ENCODE measurements at places on chromosomes 12 and 14.

DNA sequence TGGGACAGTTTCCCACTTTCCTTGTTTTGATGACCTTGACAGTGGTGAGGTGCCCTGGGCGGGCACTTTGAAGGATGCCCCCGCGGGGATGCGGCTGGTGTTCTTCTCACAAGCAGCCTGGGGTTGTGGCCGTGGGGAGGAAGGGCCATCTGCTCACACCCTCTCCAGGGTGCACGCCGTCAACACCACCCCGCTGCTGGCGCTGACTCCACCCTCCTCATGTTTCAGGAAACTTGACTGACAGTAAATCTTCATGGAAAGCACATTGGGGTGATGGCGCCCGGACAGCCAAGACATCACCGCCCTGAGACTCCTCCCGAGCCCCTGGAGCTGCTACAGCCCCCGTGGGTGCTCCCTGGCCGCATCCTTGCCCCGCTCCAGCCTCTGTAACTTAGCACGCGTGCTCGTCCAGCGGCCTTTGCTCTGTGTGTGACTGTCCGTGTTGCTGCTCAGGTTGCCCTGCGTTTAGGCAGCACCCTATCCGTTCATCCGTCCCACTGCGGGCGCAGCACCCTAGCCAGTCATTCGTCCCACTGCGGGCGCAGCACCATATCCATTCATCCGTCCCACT is 150.2 kb upstream of the C14orf180 start:
- DNase-seq: no peak

DNA sequence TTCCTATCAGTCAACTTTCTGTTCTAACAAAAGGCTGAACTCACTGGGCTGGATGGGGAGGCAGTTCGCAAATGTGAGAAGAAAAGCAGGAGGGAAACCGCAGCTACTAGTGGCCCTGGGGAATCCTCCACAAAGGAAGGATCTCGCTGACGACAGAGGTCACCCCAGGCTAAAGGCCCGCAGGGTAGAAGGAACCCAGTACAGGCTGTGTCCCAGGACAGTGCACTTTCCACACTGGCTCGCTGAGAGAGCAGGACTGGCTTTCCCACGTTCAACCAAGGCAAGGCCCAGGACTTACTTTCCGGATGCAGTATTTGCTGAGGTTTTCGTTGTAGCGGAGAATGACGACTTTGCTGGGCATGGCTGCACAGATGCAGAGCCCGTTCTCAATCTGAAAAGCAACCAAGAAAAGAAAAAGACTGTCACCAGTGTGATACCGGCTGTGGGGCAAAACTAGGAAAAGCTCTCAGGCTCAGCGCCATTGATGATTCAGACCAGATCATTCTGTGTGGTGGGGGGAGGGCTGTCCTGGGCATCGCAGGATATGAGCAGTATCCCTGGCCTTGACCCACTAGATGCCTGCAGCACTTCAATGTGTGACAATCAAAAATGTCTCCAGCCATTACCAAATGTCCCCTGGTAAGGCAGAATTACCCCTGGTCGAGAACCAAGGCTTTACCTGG is 36.3 kb downstream of the PRKAB1 start:
- no peak for DNase-seq

GRCh38 chr12:85357609-85358008 is 77.6 kb downstream of the ALX1 start:
- no peak for DNase-seq

DNA sequence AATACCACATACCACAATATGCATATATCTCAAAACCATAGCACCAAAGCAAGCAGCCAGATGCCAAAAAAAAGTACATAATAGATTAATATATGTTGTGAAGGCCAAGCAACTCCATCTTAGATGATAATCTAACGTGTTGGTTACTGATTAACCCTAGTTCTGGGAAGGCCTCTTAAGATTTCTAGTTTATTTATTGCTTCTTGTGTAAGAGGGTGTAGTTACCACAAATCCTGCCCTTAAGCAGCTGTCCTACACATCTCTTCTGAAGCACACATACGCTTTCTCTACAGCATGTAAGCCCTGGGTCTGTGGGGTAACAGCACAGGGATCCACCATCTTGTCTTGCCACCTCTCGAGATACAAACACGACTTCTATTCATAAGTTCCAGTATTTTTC is 236.8 kb upstream of the AVPR1A start:
- no peak for DNase-seq

DNA sequence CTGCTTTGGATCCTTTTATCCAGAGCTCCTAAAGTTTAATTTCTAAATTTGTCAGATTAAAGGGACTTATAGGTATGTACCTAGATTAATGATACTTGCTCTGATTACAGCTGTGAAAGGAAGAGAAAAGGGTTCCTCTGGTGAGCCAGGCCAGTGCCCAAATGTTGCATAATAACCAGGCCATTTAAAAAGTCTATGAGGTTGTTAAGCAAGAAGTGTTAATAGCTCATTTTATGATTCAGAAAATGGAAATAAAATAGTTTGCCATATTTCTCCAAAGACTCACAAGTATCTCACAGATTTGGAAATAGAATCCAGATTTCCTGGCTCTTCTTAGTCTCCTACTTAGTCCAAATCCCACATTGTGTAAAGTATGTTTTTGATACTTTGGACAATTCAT is 67.6 kb downstream of the SLC38A6 start:
- no peak for DNase-seq

DNA sequence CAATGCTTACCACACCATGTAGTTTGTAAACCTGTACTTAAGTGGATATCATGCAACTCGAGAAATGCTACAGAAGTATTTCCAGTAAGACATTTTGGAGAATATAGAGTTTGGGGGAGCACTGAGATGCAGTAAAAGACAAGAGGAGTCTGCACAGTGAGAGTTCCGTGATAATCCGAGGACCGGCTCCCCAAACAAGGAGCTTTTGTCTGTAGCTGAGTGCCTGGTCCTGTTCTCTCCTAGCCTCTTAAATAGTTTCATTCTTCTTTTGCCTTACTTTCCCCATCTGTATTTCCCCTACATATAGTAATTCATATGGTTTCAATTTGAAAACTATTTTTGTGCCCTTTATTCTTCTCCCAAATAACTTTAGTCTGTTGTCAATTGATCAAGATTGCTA is 364.1 kb downstream of the EGLN3 start:
- no peak for DNase-seq

DNA sequence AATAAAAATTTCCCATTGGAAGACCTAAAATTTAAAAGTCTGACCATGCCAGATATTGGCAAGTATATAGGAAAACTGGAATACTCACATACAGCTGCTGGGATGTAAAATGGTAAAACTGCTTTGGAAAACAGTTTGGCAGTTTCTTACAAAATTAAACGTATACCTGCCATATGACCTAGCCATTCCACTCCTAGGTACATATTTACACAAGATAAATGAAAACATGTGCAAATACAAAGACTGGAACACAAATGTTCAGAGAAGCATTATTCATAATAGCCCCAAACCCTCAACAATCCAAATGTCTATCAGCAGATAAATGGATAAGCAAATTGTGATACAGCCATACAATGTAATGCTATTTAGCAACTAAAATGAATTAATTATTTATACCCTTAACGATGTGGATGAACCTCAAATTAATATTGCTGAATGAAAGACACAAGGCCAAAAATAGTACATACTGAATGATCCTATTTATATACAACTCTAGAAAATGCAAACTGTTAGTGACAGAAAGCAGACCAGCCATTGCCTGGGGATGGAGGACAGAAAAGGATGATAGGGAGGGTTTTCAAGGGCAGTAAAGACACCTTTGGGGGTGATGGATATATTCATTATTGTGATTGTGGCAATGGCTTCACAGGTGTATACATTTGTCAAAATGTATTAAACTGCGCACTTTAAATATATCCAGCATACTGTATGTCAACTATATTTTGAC is 21.3 kb upstream of the TCP11L2 start:
- no peak for DNase-seq

DNA sequence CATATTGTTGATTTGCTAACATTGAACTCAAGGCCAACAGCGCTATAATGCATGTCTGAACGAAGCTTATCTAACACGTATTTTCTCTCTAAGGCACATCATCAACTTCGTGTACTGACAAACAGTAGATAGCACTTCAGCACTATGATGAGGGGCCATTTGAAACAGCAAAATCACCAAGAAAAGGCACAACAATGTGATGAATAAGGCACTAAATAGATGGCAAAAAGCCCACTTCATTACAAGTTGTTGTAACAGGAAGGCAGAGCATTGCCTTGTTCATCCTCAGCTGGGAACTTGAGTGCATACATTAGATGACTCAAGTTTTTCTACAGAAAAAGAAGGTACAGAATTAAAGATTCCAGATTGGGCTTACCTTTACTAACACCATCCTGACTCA is 75.2 kb downstream of the LIN7A start:
- no peak for DNase-seq

GRCh38 chr12:29769162-29769858 is 14.4 kb downstream of the TMTC1 start:
- DNase-seq: no peak

DNA sequence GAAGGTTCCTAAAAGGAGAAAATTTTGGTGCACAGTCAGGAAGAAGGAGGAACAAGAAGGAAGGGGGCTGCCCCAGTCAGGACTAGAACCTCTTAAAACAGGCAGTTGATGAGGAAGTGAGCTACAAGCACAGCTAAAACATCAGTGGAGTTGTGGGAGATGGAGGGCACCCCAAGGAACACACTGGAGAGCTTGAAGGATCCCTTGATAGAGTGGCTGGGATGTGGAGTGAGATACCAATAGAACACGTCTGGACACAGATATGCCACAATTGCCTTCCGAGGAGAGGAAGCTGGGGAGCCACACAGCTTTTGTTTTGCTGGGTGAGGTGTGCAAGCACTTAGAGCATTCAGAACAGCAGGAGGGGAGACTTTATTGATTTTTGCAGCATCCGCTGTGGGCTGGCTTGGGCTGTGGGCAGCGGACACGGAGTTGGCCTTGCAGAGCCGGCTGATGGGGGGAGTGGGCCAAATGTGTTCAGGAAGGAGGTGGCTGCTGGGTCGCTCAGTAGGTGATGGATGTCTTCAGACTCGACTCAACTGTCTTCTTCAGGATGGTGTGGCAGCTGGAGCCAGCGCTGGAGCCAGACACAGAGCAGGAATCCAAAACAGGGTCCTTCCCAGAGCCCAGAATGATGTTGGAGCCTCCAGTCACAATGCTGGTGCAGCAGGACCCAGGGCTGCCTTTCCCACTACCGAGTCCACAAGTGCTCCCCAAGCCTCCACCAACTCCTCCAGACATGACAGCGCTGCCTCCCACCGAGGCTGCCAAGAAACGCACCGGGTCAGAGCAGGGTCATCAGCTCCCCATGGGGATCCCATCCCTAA is 4.7 kb upstream of the KRT79 start:
- DNase-seq: no peak

All from CD4-positive, CD25-positive, alpha-beta regulatory T cell (primary cell).